ENCODE measurements at places on chromosomes 2 and 18.

- no peak for DNase-seq
Observed at GRCh38 chr18:48800466-48800865, 150.3 kb downstream of the SMAD7 start.

GRCh38 chr2:195782156-195782555 is 125.1 kb downstream of the SLC39A10 start:
- no peak for DNase-seq

DNA sequence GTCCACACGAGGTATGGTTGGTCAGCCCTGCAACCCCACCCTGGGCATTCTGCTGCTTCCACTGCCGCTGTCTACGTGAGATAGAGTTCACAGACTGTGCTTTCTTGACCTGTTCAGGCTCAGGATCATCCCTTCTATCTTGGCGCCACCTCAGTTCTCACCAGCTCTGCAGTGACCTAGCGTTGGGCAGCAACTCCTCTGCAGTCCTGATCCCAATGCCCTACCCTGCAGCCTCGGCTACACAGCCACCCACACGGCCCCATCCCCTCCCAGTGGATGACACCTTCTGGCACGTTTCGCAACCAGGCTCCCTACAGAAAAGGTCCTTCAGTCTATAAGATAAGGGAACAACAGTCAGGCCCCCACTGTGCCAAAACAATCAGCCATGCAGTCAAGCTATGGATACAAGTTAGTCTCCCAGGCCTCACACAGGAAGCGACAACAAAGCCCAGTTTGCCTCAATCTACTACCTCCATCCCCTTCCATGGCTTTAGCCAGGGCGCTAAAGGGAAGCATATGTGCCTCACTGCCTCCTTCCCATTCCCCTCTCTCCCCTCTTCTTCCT is 317.9 kb upstream of the PKDCC start:
- no peak for DNase-seq

- no peak for DNase-seq
Observed at GRCh38 chr2:228615496-228615895, 434.0 kb upstream of the SPHKAP start.

GRCh38 chr2:168995744-168996143 is 35.4 kb downstream of the ABCB11 start:
- DNase-seq: no peak

DNA sequence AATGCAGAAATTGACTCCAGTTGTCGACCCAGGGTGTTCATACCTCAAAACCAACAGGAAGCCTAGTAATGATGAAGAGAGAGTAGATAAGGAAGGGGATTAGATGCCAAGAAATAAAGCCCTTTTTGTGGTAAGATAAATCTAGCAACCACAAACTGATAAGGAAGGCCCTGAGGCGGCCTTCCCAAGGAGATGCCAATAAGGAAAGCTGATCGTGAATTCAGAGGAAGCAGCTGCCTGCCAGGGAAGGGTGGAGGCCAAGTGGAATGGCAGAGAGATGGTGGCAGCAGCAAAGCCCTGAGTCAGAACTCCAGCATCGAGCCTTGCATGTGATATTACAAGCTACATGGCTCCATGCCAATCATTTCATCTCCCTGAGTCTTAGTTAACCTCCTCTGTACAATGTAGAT is 126.3 kb downstream of the IRS1 start:
- DNase-seq: peak; percentile 75

DNA sequence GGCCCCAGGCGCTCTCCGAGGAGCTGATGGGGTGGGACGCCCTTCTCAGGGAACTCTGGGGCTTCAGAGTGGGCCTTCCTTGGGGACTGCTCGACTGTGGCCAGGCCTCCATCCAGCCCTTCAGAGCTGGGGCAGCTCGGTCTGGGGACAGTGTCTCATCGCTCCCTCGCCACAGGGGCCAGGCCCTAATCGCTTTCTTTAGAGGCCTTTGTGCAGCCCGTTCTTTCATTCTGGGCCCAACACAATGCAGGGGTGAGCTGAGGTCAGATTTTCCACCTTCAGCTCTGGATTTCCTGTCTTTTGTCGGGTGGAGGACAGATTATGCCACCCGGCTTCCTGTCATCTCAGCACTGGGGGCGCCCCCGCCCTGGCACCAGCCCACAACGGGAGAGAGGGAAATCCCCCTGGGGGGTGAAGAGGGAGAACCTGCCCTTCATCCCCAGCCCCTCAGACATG is 25.2 kb downstream of the MYCN start:
- DNase-seq: no peak

GRCh38 chr18:49966090-49966489 is 152.8 kb upstream of the ACAA2 start:
- no peak for DNase-seq

GRCh38 chr2:69597843-69598610 is 45.5 kb downstream of the AAK1 start:
- DNase-seq: no peak

- no peak for DNase-seq
Observed at GRCh38 chr18:10131460-10132395, 217.9 kb downstream of the VAPA start.

GRCh38 chr2:38371235-38371634 is 5.8 kb downstream of the ATL2 start:
- no peak for DNase-seq

- no peak for DNase-seq
Observed at GRCh38 chr2:20818820-20819219, 4.1 kb downstream of the LDAH start.

- no peak for DNase-seq
Observed at GRCh38 chr18:3402982-3403451, 47.0 kb upstream of the TGIF1 start.

- no peak for DNase-seq
Observed at GRCh38 chr18:74271635-74272034, 20.1 kb downstream of the CYB5A start.

DNA sequence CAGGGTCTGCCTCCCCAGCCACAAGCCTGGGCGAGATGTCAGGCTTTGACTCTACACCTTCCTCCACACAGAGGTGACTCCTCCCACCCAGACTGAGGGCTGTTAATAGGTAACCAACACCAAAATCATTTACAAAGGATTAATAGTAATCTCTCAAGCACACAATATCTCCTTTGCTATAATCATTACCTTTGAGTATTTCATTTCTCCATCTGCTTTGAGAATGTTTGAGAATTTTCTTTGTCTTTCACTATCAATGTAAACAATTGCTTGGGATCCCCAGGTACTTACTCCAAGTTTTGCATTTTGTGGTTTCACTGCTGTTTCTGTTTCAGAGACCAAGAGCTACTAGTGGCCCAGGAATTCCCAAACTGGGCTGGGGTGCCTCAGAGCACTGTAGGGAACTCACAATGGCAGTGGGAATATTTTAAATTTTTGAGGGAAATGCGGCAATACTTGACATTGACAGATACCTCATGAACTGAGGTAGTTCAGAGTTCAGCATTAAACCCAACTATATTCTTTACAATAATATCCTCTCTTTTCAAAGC is 166.4 kb upstream of the MGAT5 start:
- no peak for DNase-seq

GRCh38 chr2:199470672-199471442 is 13.1 kb upstream of the SATB2 start:
- DNase-seq: no peak

DNA sequence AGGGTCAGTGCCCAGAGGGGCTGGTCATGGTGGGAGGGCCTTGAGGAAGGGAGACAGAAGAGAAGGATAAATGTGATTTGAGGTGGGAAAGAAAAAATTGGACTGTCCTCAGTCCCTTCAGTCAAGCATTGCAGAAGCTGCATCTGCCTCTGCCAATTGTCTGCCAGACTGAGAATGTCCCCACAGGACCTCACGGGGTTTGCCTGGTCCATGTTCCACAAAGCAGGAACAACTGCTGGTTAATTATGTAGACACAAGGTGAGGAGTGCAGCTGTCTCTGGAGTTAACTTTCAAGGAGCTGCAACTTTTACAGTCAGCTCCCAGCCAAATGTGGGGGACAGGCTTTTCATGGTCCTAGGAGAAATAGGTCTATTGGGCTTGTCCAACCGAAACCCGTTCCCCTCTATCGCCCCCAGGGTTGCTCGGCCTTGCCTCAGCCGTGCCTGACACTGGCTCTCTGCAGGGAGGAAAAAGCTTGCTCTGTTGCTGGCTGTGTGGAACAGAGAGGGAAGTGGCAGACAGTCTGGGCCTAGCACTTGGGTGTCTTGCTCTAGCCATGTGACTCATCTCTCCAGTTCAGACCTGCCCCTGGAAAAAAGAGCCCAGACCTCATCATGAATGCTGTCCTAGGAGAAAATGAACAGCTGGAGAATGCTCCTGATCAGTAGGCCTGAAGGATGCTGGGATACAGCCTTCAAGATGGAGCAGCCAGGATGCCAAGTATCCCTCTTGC is 31.1 kb upstream of the PAX8 start:
- DNase-seq: no peak

DNA sequence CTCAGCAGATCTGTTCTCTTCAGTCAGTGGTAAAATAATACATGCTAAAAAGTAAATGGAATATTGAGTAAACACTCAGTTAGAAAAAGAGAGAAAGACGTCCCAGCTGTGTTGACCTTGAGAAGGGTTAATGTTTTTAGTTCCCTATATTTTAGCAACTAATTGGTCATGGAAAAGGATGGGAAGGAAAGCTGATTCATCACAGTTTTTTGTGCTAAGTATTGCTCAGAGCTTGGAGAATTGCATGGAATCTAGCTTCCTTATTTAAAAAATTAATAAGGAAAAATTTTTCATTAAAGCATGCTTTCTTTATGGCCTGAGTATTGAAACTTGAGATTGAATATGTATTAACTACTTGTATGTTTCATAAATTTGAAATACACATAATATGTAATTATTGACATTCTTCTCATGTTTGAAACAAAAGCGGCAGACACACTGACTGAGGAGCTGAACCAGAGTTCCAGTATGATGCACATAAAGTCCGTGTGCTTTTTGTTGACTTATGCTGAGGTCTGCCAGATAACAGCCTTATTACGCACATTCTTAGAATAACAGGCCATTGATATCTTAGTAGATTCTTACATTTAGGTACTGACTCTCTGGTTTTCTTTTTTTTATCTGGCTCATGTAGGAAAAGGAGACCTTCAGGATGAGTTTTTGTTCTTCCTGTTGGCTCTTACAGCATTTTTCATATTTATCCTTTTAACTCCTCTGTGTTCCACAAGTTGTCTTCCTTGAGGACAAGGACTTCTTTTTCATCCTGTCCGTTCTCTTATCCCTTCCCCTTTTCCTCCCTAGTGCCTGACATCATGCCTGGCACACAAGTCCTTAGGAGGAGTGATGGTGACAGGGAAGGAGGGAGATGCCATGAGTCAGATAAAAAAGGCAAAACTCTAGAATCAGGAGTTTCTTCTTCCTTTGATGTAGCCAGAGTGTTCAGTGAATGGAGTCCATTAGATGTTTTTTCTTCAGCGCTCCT is 194.1 kb downstream of the PTPRM start:
- DNase-seq: no peak

- DNase-seq: no peak
Observed at GRCh38 chr2:231707625-231707926, 749 bp upstream of the PTMA start.

DNA sequence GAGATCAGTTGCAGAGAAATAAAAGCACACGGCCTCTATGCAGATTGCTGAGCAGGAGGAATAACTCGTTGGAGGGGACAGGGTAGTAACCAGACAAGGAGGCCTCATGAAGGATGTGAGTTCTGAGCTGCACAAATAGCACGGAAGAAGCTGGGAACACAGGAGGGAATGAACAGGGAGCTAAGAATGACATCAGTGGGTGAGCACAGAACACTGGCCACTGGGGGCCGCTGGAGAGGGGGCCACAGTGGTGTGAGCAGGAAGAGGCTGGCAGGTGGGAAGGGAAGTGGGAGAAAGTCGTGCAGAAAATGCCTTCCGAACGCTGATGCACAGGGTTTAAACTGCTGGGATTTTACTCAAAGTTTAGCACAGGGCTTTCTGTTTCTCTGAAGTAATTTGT is 61.0 kb downstream of the ZAP70 start:
- DNase-seq: no peak

- no peak for DNase-seq
Observed at GRCh38 chr2:130985831-130986649, 107.2 kb downstream of the FAM168B start.

- no peak for DNase-seq
Observed at GRCh38 chr18:21192308-21192624, 49.8 kb upstream of the GREB1L start.

DNA sequence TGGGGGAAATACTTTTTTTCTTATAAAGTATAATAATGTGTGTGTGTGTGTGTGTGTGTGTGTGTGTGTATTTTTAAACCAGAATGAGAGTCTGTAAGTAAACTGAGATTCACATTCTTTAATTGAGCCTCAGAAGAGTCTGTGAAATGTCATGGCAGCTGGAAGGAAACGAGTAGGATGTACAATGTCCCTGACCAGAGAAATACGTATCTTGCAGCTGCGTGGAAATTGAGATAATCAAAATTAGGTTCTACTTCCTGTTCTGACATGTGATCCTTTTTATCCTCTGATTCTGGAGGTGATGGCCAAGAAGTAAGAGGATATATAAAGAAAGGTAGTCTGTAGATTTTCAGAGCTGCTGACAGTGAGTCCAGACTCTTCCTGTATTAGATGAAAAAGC is 50.0 kb downstream of the SH3RF3 start:
- DNase-seq: no peak

DNA sequence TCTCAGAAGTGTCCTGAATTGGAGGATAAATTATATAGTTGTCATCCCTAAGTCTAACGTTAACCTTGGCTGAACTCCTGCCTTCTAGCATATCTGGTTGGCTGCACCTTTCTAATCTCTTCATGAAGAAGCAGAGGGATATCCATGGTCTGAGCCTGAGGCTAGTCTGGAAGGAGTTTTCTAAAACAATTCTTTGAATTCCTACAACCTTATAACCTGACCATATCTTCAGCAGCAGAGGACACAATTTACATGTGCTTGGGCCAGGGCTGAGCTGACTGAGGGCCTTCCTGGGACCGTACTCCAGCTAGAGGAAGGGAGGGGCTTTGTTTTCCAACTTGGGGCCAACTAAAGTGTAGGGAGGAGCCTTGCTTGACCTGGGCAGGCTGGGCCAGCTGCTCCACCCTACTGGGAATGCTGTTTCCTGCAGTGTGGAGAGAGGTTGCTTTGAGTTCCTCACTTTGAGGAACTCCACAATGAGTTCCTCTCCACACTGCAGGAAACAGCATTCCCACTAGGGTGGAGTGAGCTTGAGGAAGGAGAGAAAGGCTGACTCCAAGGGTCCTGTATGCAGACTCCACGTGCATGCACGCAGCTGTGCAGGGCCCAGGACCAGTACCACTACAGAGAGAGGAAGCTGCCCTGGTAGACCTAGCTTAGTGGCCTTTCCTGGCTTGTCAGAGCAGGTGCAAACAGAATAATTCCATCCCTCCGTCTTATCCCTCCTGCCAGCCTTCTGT is 19.6 kb downstream of the CEP68 start:
- no peak for DNase-seq

DNA sequence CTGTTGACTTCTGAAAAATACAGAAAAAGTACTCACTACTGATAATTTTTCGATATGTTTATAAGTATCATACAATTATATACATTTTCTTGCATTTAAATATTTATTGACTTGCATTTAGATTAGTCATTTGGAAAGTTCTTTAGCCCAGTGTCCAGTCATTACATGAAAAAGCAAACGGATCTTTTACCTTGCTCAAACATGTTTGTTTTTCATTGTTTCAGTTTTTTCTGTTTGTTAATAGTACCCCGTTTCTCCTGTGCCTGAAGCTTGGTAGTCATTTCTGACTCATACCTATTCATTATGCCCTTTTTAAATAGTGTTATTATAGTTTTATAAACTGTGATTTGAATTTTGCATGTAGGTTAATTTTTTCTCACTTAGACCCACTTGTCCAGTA is 28.1 kb downstream of the CEP192 start:
- no peak for DNase-seq

All from AG09319 (cell line).